Activated T-helper 1 cell treated with anti-CD3 and anti-CD28 coated beads, Interleukin-12 subunit alpha, Interleukin-12 subunit beta, Interleukin-2, Interleukin-4 antibody, amounts not matched to agents 30 ng/mL and 10 ng/mL and 1 ng/mL, durations not matched to agents 14 hours and 24 hours and 36 hours (primary cell): ENCODE measurements at places on chromosomes 6 and 20.

GRCh38 chr6:1810880-1811279, 201.2 kb downstream of the FOXC1 start:
- DNase-seq = no peak

GRCh38 chr20:23148731-23149570, 62.8 kb upstream of the CD93 start:
- DNase-seq = no peak

DNA sequence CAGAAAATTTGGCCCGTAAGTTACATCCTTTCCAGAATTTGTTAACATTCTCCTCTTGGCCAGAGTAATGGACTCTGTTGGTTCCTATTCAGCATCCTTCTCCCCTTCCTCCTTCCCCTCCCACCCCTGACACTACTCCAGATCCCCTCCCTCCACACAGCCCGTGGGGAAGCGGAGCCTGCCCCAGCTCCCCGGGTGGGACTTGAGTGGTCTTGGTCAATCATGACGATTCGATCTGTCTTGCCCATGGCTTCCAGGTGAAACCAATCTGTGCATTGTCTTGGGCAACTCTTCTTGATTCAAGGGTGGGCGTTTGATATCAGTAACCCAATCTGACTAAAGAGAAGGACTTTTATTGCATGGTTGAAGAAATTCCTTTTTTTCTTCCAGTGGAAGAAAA, 143.9 kb downstream of the ANKRD60 start:
- DNase-seq = no peak

DNA sequence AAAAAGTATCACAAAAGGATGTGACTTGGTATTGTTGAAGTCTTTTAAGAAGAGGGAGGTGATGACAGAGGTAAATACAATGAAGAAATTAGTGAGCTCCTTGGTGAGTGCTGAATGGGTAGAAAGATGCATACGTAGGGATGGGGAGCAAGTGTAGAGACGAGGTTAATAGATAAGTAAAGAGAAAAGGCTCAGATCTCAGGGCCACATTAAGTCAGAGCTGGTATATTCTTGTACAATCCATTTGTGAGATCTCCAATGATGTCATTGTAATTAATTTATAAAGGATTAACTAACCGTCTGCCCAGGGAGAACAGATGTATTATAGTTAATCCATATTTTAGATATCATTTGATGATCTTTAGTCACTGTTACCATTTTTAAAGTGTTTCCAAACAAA, 43.4 kb downstream of the SMPDL3A start:
- DNase-seq = no peak

- no peak for DNase-seq
These were observed 21.8 kb upstream of the PCMTD2 start for GRCh38 chr20:64233725-64234124.

GRCh38 chr6:4301871-4302270, 166.5 kb upstream of the ECI2 start:
- no peak for DNase-seq

GRCh38 chr6:106750142-106750918, 121.0 kb downstream of the QRSL1 start:
- no peak for DNase-seq

GRCh38 chr6:90100059-90100665, 196.5 kb downstream of the BACH2 start:
- no peak for DNase-seq

DNA sequence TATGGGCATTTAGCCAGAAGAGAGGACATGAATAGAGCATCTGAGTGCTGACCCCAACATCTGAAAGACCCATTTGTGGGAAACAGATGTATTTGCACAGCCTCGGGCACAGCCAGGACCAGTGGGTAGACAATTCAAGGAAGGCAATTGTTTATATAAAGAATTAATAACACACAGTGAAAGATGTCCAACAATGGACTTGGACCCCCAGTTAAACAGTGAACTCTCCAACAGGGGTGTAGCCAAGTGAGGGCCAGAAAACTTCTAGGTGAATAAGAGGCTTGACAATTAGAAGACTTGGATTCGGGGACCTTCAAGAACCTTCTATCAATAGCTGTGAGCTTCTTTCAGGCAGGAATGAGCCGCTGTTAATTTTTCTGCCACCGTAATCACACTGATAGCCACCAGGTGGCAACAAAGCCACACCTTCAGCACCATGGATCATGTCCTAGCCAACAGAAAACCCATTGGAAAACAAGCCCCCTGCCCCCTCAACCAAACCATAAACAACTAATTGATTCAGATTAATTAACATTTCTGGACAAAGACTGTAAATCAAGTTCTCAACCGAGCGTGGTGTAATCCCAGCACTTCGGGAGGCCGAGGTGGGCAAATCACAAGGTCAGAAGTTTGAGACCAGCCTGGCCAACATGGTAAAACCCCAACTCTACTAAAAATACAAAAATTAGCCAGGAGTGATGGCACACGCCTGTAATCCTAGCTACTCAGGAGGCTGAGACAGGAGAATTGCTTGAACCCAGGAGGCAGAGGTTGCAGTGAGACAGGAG, 8.8 kb upstream of the SRSF6 start:
- peak; percentile 20 for DNase-seq

DNA sequence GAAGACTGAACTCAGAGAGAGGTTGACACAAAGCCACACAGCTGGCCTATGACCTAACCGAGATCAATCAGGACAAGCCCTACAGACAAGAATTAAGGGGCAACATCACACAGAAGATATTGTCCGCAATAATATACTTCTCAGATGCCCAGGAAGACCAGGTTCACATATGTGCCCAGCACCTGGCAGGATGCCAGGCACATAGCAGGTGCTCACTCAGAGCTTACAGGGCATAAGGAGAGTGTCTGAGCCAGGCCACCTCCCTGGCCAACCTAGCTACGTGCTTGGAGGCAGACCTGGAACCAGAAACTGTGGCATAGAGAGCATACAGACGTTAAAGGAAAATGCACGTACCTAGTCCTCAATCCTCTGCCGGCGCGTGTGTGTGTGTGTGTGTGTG, 87.0 kb upstream of the LRFN2 start:
- DNase-seq = no peak

- DNase-seq = no peak
These were observed 135.5 kb downstream of the ZDHHC14 start for GRCh38 chr6:157516319-157517026.
